Eye (tissue), 1 donor: ENCODE measurements at places on chromosomes 1 and 21.

GRCh38 chr1:58548371-58548770 lies 1.8 kb upstream of the OMA1 start:
- DNase-seq = no peak

DNA sequence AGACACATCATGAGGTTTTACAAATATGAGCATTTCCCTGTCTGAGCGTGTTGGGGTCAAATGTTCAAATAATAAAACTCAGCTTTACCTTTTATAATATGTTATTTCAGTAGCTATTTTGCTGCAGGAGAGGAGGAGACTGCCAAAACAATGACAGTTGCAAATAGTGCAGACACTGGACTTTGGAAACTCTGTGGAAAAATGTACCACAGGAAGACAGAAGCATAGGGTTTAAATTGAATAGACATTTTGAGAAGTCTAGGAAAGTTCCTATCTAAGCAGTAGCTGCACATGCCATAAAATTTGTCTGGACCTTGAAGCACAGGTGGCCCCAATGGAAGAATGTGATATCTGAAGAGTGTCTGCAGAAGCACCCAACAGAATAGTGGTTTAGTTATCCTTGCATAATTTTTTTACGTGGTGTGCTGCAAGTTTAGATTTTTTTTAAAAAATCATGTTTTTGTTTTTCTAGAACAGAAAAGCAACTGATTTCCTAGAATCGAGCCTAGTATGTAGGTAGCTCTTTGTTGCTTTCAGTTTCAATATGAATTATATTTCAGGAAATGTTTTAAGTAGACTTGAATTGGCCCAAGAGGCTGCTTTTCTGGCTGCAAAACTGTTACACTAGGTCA lies 14.0 kb upstream of the GBP5 start:
- no peak for DNase-seq

DNA sequence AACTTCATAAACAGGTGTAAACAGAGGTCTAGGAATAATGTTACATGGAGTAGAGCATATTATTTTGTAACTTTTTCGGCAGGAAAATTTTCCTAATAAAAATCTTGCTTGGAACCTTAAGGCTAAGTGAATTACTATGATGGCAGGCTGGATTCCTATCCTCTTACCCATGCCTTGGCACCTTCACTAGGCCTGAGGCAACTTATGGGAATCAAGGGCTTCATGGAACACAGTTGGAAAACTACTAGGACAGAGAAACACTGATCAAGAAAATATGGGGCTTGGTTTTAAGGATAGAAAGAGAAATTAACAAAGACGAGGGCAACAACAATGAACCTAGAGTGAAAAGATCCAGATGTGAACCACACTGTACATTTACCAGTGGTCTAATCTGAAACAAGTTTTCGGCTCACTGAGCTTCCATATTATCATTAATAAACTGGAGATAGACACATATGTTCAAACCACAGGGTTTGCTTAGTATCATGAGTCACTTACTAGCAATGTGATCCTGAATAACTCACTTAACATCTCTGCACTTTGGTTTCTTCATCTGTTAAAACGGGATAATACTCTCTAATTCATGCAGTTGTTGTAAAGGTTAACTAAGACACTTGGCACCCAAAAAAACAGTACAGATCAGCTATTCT lies 68.5 kb downstream of the GPATCH2 start:
- DNase-seq = no peak

GRCh38 chr1:234925440-234926263 lies 203.0 kb downstream of the TOMM20 start:
- DNase-seq = peak; percentile 73

DNA sequence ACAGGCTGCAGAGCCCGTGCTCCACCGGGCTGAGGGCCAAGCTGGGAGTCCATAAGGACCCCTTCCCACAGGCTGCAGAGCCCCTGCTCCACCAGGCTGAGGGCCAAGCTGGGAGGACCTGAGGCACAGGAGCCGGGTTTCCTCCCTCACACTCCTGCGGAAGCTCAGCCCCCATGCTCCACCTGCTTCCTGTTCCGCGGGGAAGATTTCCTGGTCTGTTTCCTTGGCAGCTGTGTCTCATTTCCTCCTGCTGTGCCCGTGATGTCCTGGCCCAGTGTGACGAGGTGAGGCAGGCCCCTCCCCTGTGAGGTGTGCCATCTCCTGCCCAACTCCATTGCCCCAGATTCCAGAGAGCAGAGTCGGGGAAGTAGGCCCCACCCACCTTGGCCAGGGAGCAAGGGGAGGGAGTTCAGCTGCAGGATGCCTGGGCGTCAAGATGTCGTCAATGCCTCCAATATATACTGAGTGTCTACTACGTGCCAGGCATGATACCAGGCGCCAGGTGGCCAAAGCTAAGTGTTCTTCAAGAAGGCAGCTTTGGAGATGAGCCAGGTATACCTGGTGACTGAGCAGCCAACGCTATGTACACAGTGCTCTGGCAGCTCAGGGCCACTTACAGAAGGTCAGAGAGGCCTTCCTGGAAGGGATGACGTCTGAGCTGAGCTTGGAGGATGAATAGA lies 58.8 kb downstream of the NAV1 start:
- no peak for DNase-seq

DNA sequence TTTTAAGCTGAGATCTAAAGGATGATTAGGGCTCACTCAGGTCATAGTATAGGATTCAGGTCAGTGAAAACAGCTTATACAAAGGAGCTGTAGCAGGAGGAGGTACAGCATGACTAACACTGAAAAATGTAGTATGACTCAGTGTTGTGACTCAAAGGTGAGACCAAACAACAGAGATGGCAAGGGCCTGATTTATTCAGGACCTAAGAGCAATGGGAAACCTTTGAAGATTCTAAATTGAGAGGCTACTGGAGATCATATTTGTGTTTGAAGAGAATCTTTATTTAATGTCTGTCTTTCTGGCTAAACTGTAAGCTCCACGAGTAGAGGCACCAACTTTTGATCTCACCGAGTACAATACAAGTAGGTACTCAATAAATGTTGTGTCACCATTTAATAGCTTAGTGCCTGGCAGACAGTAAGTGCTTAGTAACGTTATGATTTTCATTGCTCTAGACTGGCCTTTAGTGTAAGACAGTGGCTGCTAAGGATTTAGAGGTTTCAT lies 43.5 kb downstream of the PRKAA2 start:
- DNase-seq = no peak

- no peak for DNase-seq
These were observed 22.5 kb upstream of the DPYD start for GRCh38 chr1:97943354-97943753.
